ENCODE measurements at places on chromosomes 11 and 22.

DNA sequence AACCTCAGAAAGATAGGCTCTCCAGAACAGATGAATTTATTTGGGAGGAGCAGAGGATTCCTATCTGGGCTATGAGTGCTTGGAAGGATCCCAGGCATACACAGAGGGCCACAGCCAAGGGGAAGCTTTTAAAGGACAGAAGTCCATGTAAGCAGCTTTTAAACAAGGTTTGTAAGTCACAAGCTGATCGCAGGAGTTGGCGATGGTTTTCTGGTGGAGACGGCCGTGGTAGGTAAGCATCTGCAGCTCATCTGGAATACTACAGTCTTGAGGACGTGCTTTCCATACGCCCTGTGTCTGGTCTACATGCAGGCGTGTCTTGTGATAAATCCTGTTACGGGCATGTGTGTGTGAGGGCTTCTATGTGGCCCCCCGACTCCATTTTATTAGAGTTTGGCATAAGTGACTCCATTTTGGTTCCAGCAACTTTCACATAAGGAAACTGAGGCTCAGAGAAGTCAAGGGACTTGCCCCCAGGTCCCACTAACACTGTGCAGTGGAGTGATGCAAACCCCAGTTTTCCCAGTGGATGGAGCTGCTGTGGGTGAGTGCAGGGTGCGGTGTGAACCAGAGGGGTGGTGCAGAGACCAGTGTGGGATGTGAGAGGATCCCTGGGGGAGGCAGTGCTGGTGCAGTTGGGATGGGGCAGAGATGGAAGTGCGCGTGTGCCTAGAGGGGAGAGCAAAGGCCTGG, 11.8 kb upstream of the ACY3 start:
- no peak for DNase-seq

DNA sequence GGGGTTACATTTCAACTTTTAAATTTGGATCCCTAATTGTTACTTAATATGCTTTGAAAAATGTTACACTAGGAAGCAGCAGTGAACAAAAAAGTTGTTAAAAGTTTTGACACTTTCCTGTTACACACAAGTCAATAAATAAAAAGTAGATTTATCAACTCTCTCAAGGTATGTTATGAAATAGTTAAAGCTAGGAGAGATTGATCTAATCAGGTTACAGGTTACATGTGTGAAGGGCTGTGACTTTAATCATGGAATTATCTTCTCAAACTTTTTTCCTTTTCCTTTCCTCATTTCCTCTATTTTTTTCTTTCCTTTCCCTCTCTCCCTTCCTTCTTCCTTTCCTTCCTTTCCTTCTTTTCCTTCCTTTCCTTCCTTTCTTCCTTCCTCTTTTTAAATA, 77.0 kb upstream of the RAB38 start:
- no peak for DNase-seq

GRCh38 chr11:58494101-58494500, 13.8 kb downstream of the OR5B21 start:
- DNase-seq: no peak

- DNase-seq: no peak
Observed at GRCh38 chr11:5719703-5720495, 16.3 kb upstream of the OR56B1 start.

DNA sequence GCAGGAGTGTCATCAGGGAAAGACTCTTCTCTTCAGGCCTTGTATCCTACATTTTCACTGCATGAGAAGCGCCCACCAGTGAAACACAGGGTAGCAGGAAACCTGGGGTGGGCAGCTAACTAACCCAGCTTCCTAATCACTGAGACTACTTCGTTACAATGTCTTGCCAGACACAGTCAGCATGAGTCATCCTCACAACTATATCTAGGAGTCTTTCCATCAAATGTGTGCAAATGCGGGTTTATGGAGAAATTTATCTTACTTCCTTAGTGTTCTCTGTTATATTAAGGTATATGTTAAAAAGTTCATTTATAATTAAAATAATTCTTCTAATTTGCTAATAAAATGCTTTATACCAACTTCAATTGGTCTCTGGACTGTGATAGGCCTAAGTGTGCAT, 79.9 kb upstream of the RAB1B start:
- DNase-seq: no peak

All from activated effector memory CD4-positive, alpha-beta T cell treated with anti-CD3 and anti-CD28 coated beads, Interleukin-2, amount 50 U/mL, for 16 hours (primary cell).